NCI-H1092 (cell line): ENCODE measurements at places on chromosomes 5 and 9.

GRCh38 chr5:146461319-146461718 lies 14.2 kb downstream of the TCERG1 start:
- no peak for DNase-seq

- no peak for DNase-seq
Observed at GRCh38 chr5:147341345-147341744, 106.5 kb downstream of the STK32A start.

DNA sequence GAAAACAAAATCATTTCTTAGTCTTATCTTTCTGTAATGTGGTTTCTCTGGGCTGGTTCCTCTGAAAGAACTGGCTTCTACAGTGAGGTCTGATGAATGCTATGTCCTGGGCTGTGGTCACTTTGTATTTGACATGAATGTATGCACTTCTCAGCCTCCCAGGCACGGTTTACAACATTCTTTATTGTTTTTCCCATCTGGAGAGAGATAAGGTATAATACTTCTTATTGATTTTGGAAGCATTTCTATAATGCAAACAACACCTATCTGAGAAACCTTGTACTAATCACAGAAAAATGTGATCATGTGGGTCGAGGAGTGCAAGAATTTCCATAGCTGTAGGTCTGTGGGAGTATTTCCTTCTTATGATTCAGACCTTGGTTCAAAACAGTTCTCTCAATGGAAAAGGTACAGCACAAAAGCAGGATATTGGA lies 46.9 kb downstream of the ACTBL2 start:
- no peak for DNase-seq

DNA sequence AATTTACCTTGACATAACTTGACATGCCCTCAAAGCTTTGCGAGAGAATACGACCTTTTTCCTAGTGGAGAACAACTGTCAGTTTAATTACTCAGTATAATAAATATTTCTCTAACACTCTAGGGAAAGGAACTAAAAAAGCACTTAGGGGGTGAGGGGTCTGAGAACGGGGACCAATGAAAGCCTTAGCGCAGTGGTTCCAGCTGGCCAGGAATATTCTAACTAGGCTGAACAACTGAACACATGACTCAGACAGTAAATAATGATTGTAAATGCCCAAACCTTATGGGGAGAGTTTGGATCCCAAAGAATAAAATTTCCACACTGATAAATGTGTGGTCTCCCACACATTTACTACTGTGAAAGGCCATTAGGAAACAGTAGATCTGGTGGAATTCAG lies 14.9 kb downstream of the MYO10 start:
- no peak for DNase-seq

GRCh38 chr9:37029304-37029775 lies 4.7 kb downstream of the PAX5 start:
- no peak for DNase-seq

DNA sequence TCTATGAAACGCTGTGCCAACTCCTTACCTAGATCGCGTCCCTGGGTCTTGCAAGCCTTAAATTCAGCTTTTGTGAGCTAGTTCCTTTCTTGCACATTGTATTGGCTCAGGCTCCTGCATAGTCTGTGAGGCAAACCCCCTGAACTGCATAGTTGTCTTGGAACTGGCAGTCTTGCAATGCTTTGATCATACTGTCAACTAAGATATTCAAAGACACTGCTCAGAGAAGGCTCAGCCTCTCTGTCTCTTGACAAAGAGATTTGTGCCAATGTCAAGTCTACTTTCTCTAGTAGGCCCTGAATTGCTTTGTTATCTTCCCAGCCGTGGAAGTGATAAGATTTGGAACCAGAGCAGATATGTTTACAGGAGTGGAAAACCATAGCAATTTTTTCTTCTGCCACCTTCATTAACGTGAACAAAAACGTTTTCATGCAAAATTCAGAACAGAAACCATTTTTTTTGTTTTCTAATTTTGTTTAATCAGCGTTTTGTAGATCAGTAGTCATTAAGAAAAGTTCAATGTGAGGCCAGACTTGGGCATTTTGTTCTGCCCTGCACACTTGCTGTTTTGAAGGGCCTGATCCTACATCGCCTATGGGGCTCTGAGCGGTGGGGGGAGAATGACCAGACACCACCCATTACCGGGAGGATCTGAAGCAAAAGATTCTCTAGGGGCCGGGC lies 27.6 kb upstream of the ENTREP1 start:
- no peak for DNase-seq

GRCh38 chr5:54180630-54181031 lies 129.7 kb downstream of the ARL15 start:
- no peak for DNase-seq

DNA sequence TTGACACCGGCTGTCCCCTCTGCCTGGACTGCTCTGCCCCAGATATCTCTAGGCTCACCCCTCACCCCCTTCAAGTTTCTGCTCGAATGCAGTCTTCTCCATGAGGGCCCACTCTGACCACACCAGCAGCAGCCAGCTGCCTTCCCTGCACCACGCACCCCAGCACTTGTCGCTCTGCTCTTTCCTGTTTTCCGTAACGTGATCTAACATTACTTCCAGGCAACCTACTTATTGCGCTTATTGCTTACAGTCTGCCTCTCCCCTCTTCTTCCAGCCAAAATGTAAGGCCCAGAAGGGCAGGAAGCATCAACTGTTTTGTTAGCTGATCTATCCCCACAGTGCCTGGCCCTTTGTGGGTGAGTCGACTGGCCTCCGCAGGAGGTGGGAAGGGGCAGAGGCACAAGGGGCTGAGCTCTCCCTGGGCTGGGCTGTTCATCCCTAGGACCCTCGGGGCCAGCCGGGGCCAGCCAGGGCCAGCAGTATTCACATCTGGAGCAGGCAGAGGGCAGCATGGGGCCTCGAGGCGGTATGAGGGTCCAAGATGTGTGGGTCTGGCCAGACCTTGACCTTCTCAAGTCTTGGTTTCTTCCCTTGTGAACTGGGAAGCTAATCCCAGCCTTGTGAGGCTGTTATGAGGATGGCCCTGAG lies 11.6 kb upstream of the DBN1 start:
- no peak for DNase-seq
